Fibroblast of skin of left quadriceps (primary cell): ENCODE measurements at places on chromosomes 4 and X.
A peak's percentile ranks its signal among the peaks of the same experiment; 100 is the strongest.

- DNase-seq, result no peak
Measured at GRCh38 chr4:15694431-15694830, 8.4 kb upstream of the BST1 start.

- no peak for DNase-seq
Measured at GRCh38 chr4:123339507-123340380, 56.9 kb upstream of the SPRY1 start.

GRCh38 chrX:132590350-132591026 is 101.7 kb upstream of the MBNL3 start:
- DNase-seq, result no peak

- DNase-seq, result no peak
Measured at GRCh38 chr4:158112611-158113010, 60.2 kb downstream of the GASK1B start.

GRCh38 chrX:153816831-153817690 is 13.3 kb downstream of the PDZD4 start:
- no peak for DNase-seq

DNA sequence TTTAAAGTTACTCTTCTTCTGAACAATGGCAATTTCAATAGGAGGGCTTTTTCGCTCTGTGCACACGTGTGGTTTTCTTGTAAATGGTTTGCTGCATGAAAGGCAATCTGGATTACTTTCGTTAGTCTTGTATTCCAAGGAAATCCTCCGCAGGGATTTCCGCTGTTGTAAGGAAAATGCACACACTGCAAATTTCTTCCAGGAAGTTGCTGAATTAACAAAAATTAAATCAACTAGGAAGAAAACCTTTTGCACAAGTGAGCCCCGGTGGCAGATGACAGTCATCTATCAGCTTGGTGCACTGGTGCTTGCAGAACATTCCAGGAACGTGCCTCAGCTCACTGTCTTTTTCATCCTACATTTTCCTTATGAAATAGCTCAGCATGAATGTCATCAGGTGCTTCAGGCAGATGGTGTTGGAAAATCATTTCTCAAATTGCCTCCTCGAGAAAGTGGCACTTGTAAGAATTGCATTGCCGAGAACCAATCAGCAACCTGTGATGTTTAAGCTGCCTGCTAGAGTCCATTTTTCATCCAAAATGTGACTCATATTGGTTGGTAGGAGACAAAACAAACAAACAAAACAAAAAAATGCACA is 272.4 kb upstream of the VCX start:
- DNase-seq, result no peak

DNA sequence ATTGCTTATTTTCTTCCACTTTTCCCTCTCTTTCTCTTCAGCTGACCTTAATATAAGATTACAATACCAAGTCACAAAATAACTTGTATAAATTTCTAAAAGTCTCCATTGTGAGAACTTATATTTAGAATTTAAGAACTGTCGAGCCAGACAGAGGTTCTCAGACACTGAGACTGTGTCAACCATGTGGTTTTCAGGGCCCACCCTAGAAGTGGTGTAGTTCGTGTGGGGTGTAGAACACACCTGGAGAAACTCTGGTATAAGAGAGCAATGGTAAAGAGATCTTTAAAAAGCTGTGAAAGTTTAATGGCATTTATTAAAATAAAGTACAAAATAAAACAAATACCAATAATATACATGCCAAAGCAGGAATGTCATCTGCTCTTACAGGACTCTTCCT is 19.7 kb downstream of the CPEB2 start:
- DNase-seq, result no peak

DNA sequence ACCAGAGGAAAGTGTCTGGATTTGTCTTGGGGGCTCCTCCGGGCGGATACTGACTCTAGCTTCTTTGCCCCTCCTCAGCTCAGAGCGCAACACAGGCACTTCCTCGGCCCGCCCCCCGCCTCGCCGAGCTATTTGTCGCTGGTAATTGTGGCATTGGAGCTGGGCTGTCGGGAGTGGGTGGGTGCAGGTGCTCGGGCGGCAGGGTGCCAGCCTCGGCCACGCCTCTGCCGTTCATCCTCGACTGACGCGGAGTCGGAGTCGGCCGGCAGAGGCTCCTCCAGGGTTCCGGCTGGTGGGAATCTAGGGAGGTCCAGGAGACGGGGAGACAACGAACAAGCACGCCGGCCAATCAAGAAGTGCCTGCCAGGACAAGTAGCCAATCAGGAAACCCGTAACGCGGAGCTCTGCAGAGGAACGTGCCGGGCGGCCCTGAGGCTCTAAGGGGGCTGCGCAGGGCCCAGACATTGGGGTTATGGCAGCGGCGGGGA is 3.9 kb upstream of the SYN1 start:
- DNase-seq, result peak; percentile 53

- no peak for DNase-seq
Measured at GRCh38 chr4:146369446-146369845, 152.3 kb downstream of the SLC10A7 start.

- no peak for DNase-seq
Measured at GRCh38 chr4:184248216-184248615, 30.5 kb upstream of the ENPP6 start.

DNA sequence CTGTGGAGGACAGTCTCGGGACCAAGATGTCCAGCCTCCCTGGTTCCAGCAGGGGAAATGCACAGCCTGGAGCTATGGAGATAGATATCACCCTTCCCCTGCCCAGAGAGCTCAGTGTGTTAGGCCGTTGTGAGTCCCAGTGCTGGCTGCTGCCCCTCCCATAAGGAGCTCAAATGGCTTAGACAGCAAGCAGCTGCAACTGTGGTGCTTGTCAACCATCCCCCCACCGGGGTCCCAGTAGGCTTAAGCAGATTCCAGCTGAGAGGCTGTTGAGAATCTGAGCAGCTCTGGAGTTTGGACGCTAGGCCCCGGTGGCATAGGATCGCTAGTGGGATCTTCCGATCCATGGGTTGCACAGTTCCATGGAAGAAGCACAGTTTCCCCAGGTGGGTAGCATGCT is 181.8 kb upstream of the POF1B start:
- no peak for DNase-seq

- no peak for DNase-seq
Measured at GRCh38 chr4:180855184-180855583, 1388.0 kb upstream of the TENM3 start.
